Activated naive CD4-positive, alpha-beta T cell (primary cell): ENCODE measurements at places on chromosomes 5 and 9.

DNA sequence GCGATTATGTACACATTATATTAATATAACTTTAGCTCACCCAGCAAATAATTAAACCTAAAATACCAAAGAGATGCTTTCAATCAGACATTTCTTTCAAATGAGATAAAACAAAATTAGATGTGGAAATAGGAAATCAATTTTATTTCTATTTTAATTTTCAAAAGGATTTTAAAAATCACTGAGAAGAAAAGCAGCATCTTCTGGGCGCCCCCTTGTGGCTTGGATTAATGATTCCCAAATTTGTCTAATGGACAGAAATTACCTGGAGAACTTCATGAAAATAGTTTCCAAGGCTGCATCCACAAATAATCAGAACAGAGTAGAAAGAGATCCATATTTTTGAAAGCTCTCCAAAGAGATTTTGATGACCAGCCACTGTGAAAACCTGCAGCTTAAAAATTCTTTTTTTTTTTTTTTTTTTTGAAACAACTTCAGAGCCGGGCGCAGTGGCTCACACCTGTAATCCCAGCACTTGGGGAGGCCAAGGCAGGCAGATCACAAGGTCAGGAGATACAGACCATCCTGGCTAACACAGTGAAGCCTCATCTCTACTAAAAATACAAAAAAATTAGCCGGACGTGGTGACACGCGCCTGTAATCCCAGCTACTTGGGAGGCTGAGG, 50.9 kb upstream of the CEMIP2 start:
- peak; percentile 14 for DNase-seq

DNA sequence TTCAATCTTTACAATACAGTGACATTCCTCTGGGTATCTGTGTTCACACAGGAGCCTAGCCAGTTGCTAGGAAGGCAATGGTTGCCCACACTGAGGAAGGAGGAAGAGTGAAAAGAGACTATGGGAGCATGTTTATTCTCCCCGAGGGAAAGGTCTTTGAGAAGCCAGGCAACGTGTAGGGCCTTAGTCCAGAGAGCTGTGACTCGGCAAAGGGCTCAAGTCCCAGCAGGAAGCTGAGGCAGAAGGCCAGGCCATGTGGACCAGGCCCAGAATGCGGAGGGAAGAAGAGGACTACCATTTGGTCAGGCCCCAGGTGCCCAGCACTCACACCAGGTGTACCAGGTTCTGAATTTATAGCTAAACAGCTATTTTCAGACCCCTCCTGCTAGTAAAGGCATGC, 136.6 kb upstream of the DMAC1 start:
- no peak for DNase-seq

DNA sequence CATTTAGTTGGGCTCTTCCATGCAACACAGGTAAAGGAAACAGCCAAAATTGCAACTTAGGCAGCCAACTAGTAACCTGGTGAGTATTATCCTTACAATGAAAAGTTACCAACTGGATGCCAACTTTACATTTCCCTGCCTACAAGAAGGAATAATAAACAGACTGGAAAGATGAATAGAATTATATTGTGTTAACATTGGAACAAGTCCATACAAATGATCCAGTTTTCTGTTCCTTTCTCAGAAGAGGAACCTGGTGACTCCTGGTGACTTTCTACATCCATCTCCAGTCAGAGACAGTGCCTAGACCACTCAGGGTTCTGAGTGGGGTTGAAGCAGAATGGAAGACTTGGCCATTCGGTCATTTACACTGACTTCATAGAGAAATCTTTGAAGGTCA, 20.6 kb downstream of the MARCHF3 start:
- DNase-seq, result no peak

- DNase-seq, result no peak
Measured at GRCh38 chr5:150779397-150780186, 1.0 kb downstream of the SMIM3 start.

DNA sequence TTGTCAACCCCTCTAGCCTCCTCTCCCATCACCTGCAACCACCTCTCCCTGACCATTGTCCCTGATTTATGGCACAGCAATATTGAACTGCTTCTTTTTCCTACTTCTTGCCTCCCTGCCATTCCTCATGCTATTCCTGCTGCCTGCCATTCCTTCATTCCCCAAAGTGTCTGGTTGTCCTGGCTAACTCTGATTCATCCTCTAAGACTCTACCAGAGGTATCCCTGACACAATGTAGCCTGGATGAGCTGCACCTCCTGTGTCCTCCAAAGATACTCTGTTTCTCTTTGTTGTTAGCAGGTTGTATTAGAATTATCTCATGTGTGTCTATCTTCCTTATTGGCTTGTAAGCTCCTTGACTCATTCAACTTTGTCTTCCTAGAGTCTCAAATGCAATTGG, 53.5 kb upstream of the PTPN3 start:
- DNase-seq, result no peak

GRCh38 chr5:33330426-33330825, 110.3 kb upstream of the TARS1 start:
- DNase-seq, result no peak

- no peak for DNase-seq
Measured at GRCh38 chr9:111151537-111151936, 113.3 kb upstream of the LPAR1 start.

DNA sequence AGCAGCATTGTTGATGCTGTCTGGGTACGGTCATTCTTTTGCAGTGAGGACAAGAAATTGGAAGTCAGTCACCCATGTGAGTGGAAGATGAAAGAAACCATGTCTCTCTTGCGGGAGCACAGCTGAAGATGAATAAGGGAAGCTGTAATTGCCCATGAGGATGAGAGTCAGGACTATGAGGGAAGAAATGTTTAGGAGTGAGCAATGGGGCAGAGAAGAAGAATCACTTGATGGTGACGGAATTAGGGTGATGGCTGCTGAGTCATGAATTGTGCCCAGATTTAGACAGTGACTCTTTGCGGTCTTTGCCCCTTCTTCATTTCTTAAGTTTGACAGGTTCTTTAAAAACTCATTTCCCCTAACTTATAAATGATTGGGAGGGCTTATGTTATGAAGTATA, 183.3 kb downstream of the MAST4 start:
- DNase-seq, result no peak

GRCh38 chr9:99606296-99606695, 215.4 kb upstream of the NR4A3 start:
- no peak for DNase-seq

- no peak for DNase-seq
Measured at GRCh38 chr5:60520451-60521227, 179.3 kb downstream of the DEPDC1B start.

- DNase-seq, result no peak
Measured at GRCh38 chr9:113715086-113715485, 161.0 kb upstream of the ZNF618 start.

GRCh38 chr5:164881442-164881841, 1376.0 kb downstream of the MAT2B start:
- DNase-seq, result no peak
